ENCODE measurements at places on chromosomes 2 and 18. TPM values are rescaled to one million over a fixed set of nuclear protein-coding genes. Genes with fewer than 3 reads are reported as not detected.

SCTR gene
- total RNA-seq = not detected

GRCh38 chr18:79870301-79871025, 72.7 kb downstream of the KCNG2 start:
- DNase-seq = peak; percentile 26

DNA sequence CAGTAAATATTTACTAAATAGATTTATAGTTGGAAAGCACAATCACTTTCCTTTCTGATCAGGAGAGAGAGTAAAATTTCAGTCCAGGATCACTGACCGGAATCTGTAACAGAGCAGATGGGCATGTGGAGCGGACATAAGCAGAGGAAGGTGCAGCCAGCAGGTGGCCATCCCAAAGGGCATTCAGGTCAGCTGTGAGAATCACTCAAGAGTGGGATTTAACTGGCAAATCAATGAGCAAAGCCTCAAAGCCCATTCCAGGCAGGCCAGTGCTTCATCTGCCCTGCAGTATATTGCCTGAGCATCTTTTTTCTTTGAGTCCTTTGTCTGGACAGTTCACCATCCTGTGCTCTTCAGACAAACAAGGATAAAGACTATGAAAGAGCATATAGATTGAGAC, 166.4 kb upstream of the SLC14A2 start:
- DNase-seq = no peak

DNA sequence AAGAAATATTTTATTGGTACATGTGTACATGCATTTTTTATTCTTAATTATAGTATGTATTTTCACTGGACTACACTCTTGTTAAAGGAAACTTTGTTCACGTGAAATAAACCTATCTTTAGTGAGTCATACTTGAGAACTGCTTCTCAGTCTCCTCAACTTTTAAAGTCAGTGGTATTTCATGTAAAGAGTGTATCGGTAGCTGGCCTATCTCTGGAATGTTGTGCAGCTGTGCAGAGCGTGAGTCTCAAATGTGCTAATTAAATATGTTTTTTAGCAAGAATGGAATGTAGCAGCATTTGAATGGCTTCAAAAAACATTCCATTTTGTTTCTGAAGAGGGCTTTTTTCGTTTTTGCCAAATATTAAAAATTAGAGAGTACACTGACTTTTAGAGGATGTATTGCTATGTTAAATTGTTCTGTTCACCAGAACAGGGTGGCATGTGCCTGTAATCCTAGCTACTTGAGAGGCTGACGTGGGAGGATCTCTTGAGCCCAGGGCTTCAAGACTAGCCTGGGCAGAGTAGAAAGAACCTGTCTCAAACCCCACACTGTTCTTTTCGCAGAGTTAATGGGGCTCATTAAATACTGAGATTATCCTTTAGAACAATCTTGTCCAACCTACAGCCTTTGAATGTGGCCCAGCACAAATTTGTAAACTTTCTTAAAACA, 14.3 kb downstream of the SPTBN1 start:
- DNase-seq = no peak

DNA sequence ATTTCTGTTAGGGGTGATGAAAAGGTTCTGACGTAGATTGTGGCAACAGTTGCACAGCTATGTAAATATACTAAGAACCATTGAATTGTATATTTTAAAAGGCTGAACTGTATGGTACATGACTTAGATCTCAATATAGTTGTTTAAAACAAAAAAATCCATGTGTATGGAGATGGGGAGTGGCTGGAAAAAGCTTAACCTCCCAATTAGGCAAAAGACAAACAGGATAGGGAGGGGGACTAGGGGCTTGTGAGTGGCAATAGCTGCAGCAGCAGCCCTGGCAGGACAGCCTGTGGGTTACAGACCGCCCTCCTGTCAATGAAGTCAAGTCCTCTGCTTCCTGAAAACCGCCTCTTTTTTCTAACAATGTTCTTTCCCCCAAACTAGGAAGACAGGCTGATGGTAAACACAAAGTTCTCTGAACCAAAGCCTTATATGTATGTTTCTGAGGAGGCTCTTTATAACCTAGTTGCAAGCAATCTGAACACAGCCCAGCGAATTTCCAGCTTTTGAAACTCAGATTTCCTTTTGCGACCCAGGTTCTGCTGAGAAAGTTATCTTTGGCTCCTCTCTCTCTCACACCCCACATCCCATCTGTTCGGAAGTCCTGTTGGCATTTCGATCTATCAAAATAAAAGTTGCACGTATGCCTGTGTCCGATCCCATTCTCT, 10.3 kb downstream of the ATP8B1 start:
- DNase-seq = no peak

GRCh38 chr18:58770601-58771000, 94.1 kb upstream of the ZNF532 start:
- DNase-seq = no peak

DNA sequence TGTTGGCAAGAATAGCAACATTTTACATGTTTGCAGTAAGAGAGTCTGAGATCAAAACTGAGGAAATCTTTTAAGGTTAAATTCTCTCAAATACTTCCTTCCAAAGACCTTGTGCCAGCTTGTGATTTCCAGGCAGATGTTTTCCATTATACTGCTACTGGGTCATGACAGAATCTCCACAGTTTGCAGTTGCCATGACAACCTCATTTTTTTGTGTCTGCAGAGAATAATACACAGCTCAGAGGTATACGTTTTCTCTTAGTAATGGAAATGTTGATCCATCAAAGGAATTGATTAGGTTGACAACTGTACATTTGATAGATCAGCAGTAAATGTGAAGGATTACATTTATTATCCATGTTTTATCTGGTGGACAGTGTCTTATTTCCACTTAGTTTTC, 29.1 kb upstream of the CSRNP3 start:
- no peak for DNase-seq

All from mesenteric fat pad (tissue), 1 donor.